ENCODE measurements at places on chromosomes 3 and 15. TPM values are rescaled to one million over a fixed set of nuclear protein-coding genes. Genes with fewer than 3 reads are reported as not detected.
A peak's percentile ranks its signal among the peaks of the same experiment; 100 is the strongest.

DNA sequence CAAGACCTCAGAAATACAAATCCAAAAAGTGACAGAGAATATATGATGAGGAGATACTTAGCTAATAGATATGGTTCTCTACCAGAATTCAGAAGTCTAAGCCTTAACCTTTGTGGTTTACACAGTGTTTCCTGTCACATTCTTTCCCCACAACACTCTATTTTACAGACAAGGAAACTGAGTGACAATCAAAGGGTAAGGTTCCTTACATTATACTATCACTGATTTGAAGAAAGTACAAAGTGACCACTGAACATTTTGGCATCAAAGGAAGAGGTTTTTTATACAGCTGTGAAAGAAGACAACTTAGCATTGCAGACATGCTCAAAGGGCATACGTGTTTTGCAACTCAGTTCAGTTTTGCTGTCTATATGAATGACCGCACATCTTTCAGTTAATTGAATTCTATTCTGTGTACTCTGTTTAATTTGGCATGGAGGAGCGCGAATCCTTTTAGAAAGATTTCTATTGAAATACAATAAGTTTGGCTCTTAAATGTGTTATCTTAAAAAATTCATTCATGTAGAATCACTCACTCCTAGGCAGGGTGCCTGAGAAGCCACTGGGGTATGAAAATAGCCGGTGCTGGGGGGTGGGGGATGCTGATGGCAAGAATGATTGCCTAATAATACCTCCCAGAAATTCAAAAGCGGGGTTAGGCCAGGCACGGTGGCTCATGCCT, 66.5 kb upstream of the SKOR1 start:
- H3K27ac ChIP-seq: peak overlapping the region; percentile 66
- DNase-seq: no peak
- H3K27me3 ChIP-seq: no peaks in the 10 kb centered on the region
- peaks cover 81% of the 10 kb centered on the region for H3K4me1 ChIP-seq

- peak overlapping the region; percentile 52 for H3K4me3 ChIP-seq
- peaks cover 17% of the 10 kb centered on the region for H3K4me1 ChIP-seq
- DNase-seq: no peak
- peaks cover 83% of the 10 kb centered on the region for H3K27me3 ChIP-seq
- no peak overlapping the region for H3K27ac ChIP-seq
Observed at GRCh38 chr15:52790941-52791751, 1.0 kb upstream of the ONECUT1 start.

DNA sequence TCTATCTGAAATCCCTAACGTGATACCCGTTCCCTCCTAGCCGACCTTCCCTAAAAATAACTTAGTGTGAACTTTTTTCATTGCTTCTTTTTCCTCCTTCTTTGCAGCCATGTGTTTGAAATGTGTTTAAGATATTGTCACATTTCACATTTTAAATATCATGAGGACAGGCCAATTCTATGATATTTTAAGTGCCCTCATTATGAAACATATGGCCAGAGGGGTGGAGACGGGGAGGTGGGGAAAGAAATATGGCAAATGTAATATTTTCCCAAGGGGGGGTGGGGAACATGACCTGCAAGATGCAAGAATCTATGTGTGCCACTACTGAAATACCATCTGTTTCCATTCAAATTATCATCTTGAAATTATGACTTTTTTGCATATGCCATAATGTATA, 1039.2 kb downstream of the AGBL1 start:
- DNase-seq: no peak
- H3K4me3 ChIP-seq: no peak overlapping the region
- no peaks in the 10 kb centered on the region for H3K36me3 ChIP-seq
- H3K4me1 ChIP-seq: no peaks in the 10 kb centered on the region

- no peak overlapping the region for H3K27ac ChIP-seq
- no peak for DNase-seq
- no peaks in the 10 kb centered on the region for H3K27me3 ChIP-seq
- no peaks in the 10 kb centered on the region for H3K4me1 ChIP-seq
- no peak overlapping the region for H3K4me3 ChIP-seq
Observed at GRCh38 chr3:64908251-64908685, 220.5 kb upstream of the ADAMTS9 start.

- peaks cover 1% of the 10 kb centered on the region for H3K27me3 ChIP-seq
- no peak overlapping the region for H3K4me3 ChIP-seq
- peaks cover 8% of the 10 kb centered on the region for H3K4me1 ChIP-seq
- no peak for DNase-seq
- H3K36me3 ChIP-seq: peaks cover 11% of the 10 kb centered on the region
Observed at GRCh38 chr15:75342221-75342620, 4.6 kb upstream of the NEIL1 start.

DNA sequence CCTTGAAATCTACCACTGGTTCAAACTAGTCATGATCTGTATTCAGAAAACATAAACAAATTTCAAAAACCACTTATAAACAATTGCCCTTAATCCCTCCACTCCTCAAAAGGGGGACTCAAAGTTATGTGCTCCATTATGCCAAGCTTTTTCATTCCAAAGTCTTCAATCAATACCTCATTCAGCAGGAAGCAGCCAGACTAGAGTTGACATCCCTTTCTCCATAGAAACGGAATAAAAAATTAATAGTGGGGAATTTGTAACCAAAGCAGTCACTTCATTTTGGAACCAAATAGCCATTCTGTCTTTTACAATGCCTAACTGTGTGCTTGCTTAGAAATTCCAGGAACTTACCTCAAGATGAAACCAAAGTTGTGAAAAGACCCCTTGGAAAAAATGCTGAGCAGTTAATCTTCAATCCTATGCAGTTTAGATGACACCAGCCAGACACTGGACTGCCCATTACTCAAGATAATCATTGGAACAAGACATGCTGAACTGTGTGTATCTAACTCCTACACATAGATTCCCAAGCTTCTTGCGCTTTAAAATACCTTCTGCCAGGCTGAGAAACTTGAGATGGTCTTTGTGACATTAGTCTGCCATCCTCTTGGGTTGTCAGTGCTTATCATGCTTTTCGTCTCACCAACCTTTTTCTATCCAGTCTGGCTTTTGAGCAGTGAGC, 406.2 kb downstream of the PLOD2 start:
- H3K4me1 ChIP-seq: no peaks in the 10 kb centered on the region
- H3K27ac ChIP-seq: no peak overlapping the region
- H3K27me3 ChIP-seq: no peaks in the 10 kb centered on the region
- no peaks in the 10 kb centered on the region for H3K36me3 ChIP-seq

GRCh38 chr15:77475001-77475400, 54.3 kb downstream of the HMG20A start:
- DNase-seq: no peak
- no peaks in the 10 kb centered on the region for H3K27me3 ChIP-seq
- peaks cover 28% of the 10 kb centered on the region for H3K36me3 ChIP-seq

DNA sequence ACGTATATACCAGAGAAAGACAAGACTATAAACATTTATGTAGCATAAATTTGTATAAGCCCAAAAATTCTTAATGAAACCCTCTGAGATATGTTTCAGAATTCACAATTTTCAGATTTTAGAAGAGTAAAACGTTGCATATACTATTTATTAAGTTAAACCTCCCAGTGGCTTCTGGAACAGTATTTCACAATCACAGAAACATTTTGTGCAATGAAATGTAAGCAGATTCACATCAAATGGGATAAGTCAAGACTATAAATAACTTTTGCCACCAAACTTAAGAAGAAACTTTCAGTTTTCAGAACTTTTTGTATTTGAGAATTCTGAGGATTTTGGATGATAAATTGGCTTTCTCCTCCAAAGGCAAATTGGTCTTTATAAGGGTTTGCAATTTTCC, 9.2 kb downstream of the SLTM start:
- H3K27me3 ChIP-seq: no peaks in the 10 kb centered on the region
- peaks cover 31% of the 10 kb centered on the region for H3K4me1 ChIP-seq
- no peak for DNase-seq
- H3K36me3 ChIP-seq: peaks cover 32% of the 10 kb centered on the region
- no peak overlapping the region for H3K4me3 ChIP-seq
- H3K27ac ChIP-seq: no peak overlapping the region

GRCh38 chr3:24763393-24763792, 268.7 kb upstream of the THRB start:
- H3K36me3 ChIP-seq: no peaks in the 10 kb centered on the region
- no peak overlapping the region for H3K4me3 ChIP-seq
- no peaks in the 10 kb centered on the region for H3K27me3 ChIP-seq
- no peak overlapping the region for H3K27ac ChIP-seq

- H3K27me3 ChIP-seq: peaks cover 57% of the 10 kb centered on the region
- DNase-seq: no peak
- no peak overlapping the region for H3K27ac ChIP-seq
- peak overlapping the region; percentile 56 for H3K4me3 ChIP-seq
Observed at GRCh38 chr15:74136540-74136813, 6.1 kb downstream of the ISLR2 start.

- DNase-seq: no peak
- H3K4me3 ChIP-seq: peak overlapping the region; percentile 95
- peaks cover 44% of the 10 kb centered on the region for H3K4me1 ChIP-seq
- peak overlapping the region; percentile 97 for H3K27ac ChIP-seq
Observed at GRCh38 chr15:40309344-40309862, 1.7 kb upstream of the PLCB2 start.

DNA sequence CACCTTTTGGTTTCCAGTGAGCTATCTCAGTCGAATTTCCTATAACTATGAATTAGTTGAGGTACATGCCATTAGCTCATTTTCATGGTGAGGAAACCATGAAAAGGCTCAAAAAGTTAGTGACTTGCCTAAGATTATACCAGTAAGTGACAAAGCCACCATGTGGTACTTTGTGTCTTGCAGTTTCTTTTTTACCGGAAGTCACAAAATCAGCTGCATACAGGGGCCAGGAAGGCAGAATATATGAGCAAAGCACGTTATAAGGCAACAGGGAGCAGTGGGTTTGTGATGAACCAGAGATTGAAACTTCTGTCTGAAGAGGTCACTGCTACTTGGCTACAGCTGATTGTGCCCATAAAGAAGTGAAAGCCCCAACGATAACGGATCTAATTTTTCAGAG, 50.3 kb downstream of the CMTM8 start:
- H3K36me3 ChIP-seq: no peaks in the 10 kb centered on the region
- H3K27me3 ChIP-seq: no peaks in the 10 kb centered on the region
- H3K27ac ChIP-seq: peak overlapping the region; percentile 54
- no peak for DNase-seq
- H3K4me1 ChIP-seq: peaks cover 7% of the 10 kb centered on the region
- H3K4me3 ChIP-seq: no peak overlapping the region

GRCh38 chr15:93028632-93029213, 60.3 kb downstream of the RGMA start:
- H3K4me3 ChIP-seq: no peak overlapping the region
- peak overlapping the region; percentile 53 for H3K27ac ChIP-seq
- H3K27me3 ChIP-seq: no peaks in the 10 kb centered on the region
- peaks cover 54% of the 10 kb centered on the region for H3K4me1 ChIP-seq
- DNase-seq: peak; percentile 25

- H3K36me3 ChIP-seq: peaks cover 15% of the 10 kb centered on the region
- H3K4me3 ChIP-seq: no peak overlapping the region
- no peak for DNase-seq
- peaks cover 10% of the 10 kb centered on the region for H3K4me1 ChIP-seq
Observed at GRCh38 chr15:44385344-44385942, 42.0 kb upstream of the CTDSPL2 start.

GRCh38 chr3:31610700-31611275, 78.1 kb downstream of the STT3B start:
- peaks cover 48% of the 10 kb centered on the region for H3K4me1 ChIP-seq
- DNase-seq: peak; percentile 15
- no peaks in the 10 kb centered on the region for H3K27me3 ChIP-seq
- no peak overlapping the region for H3K4me3 ChIP-seq
- H3K36me3 ChIP-seq: peaks cover 60% of the 10 kb centered on the region

DNA sequence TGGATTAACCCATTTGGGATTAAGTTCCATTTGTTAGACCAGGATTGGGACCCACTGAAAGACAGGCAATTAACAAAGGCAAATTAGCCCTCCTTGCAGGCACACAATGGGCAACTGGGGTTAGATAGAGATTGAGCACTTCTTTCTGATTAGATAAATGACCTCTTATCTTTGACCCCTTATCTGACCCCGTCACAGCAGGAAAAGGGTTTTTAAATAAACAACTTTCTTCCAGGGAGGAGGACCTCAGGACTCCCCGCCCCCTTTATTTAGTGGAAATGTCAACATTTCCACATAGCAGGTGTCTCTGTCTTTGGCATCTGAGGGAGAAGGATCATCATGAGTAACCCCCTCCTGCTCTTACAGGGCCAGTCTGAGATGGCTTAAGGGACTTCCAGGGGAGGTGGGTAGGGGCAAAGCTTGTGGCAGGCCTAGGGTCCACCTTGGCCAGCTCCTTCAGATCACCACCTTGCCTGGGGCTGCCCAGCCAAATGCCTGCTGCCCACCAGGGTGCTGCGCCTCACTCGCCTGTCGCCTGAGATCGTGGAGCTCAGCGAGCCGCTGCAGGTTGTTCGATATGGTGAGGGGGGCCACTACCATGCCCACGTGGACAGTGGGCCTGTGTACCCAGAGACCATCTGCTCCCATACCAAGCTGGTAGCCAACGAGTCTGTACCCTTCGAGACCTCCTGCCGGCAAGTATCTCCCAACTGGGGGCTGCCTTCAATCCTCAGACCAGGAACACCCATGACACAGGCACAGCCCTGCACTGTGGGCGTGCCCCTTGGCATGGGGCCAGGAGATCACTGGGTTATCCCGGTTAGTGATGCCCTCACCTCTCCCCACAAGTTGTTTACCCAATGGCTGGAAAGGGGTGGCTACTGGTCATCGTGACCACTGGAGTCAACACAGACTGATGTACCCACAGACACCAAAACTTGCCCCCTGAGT, 2.6 kb upstream of the WDR6 start:
- H3K27ac ChIP-seq: no peak overlapping the region
- no peak overlapping the region for H3K4me3 ChIP-seq
- DNase-seq: no peak
- no peaks in the 10 kb centered on the region for H3K27me3 ChIP-seq
- H3K4me1 ChIP-seq: peaks cover 14% of the 10 kb centered on the region

STAC gene
- not detected for total RNA-seq

MTMR10 gene
- total RNA-seq: 11.3 TPM

PARP9 gene
- 17.8 TPM for total RNA-seq

KBTBD13 gene
- total RNA-seq: not detected

NEO1 gene
- 2.8 TPM for total RNA-seq

BFSP2 gene
- 1.1 TPM for total RNA-seq

ZIC1 gene
- not detected for total RNA-seq

PRSS50 gene
- total RNA-seq: not detected

GRIP2 gene
- not detected for total RNA-seq

GHSR gene
- total RNA-seq: not detected

LACTB gene
- total RNA-seq: 28.3 TPM

All from activated CD8-positive, alpha-beta T cell treated with anti-CD3 and anti-CD28 coated beads for 36 hours (primary cell).